ENCODE measurements at places on chromosomes 3 and 15.

DNA sequence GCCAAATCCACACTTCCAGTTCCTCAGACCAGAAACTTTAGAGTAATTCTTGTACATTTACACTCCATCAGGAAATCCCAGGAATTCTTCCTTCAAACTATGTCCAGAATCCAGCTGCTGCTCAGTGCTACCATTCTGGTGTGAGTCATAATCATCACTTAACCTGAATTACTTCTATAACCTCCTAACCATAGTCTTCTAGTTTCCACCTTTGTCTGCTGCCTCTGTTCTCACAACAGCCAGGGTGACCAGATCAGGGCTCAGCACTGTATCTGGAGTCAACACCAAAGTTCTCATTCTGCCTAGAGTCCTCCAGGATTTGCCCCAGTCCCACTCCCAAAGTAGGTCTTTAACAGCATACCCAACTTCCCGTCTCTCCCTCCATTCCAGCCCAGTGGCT, 3.4 kb downstream of the CLDND1 start:
- DNase-seq = no peak

GRCh38 chr3:123084192-123084591, 17.4 kb downstream of the PDIA5 start:
- no peak for DNase-seq

DNA sequence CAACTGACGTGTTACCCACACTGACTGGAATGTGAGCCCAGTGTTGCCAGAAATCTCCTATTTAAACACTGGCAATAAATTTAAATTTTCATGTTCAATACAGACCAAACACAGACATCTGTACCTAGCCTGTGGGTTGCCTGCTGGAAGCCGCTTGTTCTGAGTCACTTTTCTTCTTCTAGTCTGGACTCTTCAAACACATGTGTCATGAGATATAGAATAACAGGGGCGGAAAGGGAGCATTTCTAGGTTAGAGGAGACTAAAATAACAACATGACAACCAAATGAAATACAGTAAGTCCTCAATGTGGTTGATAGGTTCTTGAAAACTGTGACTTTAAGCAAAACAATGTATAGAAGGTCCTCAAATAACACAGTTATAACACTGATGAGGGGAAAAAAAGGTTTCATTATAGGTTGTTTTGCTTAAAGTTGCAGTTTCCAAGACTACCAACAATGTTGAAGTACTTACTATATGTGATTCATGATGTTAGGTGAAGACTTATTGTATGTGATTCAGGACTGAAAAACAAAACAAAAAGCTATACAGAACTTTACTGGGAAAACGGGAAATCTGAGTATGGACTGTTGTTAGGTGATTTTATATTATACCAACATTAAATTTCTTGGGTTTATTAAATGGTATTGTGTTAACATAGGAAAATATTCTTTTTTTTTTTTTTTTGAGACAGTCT, 63.1 kb downstream of the PRKAR2A start:
- DNase-seq = no peak

- DNase-seq = no peak
These were observed 94.9 kb downstream of the LRRK1 start for GRCh38 chr15:101013769-101014675.

DNA sequence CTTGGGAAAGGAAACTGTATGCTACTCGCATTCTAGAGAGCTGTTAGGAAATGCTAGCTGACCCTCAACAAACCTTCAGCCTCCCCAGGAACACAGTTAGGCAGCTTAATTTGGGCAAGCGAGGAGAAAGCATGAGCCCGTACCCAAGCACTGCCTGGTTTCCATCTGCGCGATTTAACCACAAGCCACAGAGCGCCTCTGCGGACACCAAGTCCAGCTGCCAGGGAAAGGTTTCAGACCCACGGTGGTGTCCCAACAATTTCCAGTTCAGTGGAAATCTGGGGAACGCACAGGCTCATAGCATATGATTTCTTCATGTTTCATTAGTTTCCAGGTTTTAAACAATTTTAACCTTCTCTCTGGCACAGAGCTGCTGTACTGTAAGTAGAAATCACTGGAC, 617.6 kb downstream of the FHIT start:
- no peak for DNase-seq

DNA sequence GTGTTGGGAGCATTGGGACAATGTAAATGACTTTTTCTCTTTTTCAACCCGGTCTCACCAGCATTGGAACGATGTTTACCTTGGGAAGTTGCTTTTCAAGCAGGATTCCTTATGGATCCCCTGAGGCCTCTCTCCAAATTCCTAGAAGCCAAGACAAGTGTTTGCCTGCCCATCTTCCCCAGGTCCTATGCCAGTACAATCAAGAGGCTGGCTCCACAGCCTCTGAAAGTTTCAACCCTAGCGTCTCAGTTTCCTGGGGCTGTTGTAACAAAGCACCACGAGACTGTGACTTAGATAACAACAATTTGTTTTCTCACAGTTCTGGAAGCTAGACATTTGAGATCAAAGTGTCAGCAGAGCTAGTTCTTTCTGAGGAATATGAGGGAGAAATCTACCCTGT, 347.2 kb upstream of the UMPS start:
- no peak for DNase-seq

DNA sequence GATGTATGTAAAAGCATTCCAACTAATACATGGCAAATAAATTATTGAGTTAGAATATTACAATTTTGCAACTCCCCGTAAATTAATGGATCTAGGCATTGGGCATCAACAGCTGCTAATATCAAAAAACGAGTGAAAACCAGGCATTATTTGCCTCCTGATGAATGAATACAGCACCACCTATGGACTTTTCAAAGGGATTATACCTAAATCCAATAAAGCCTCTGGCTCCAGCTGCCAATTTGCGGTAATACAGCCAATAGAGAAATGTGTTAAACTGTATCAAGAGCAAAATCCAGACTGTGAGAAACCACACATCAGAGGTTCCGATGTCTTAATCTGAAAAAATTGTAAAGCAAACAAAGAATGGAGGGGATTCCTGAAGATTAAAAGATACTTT, 16.3 kb upstream of the A4GNT start:
- no peak for DNase-seq

DNA sequence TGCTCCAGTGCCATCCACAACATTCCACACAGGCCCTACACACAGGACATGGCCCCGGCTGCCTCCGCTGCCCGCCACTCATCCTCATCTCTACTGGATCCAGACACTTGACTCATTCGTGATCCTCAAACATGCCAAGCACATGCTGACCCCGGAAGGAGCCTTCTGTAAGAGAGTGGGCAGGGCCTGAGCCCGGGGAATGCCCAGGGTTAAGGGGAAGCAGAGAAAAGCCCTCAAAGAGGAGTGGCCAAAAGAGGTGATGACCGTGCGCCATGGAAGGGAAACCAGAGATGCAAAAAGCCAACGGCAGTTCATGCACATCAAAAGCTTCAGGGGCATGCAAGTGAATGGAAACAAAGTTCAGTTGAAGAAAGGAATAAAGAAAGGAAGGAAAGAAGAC, 46.1 kb downstream of the RFTN1 start:
- peak; percentile 29 for DNase-seq

GRCh38 chr3:194476784-194477183, 10.0 kb downstream of the ATP13A3 start:
- no peak for DNase-seq

- no peak for DNase-seq
These were observed 336.3 kb upstream of the CFAP20DC start for GRCh38 chr3:59386165-59386564.

All from stimulated activated CD4-positive, alpha-beta T cell treated with anti-CD3 and anti-CD28 coated beads, Interleukin-12 subunit alpha, Interleukin-12 subunit beta, amount 100 ng/mL, for 48 hours (primary cell).